ENCODE measurements at places on chromosomes 4 and X.
A peak's percentile ranks its signal among the peaks of the same experiment; 100 is the strongest.

DNA sequence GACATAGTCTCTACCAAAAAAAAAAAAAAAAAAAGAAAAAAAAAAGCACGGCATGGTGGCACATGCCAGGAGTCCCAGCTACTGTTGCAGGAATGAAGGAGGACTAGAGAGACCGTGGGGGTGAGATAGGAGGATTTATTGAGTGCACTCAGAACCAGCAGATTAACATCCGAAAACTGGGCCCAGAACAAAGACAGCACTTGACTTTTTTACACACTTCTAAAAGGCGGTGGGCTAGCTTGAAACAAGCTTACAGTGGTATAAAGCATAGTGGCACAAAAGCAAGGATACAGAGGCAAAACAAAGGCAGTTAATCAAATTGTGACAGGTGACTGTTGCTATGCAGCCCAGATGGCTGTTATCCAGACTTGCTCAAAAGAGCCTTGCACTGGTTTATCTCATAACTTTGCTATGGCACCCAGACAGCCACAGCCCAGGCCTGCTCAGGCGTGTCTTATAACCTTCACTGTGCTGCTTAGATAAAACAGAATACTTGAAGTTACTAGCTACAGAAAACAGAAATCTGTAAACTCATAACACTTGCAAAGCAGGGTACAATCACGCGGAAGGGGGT, 9.9 kb upstream of the PI4K2B start:
- no peak for DNase-seq

- DNase-seq, result no peak
These were observed 112.1 kb downstream of the CPZ start for GRCh38 chr4:8704632-8705031.

DNA sequence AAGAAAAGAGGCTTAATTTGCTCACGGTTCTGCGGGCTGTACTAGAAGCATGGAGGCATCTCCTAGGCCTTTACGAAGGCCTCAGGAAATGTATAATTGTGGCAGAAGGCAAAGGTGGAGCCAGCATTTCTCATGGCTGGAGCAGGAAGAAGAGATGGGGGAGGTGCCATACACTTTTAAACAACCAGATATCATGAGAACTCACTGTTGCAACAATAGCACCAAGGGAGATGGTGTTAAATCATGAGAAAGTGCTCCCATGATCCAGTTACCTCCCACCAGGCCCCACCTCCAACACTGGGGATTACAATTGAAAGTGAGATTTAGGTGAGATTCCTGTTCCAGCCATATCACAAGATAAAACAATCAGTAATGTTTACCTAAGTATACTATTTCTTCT, 45.5 kb downstream of the MTHFD2L start:
- DNase-seq, result no peak

- DNase-seq, result peak; percentile 51
These were observed 901 bp downstream of the JADE1 start for GRCh38 chr4:128810331-128810870.

GRCh38 chr4:104424989-104425388, 69.7 kb downstream of the CXXC4 start:
- peak; percentile 31 for DNase-seq

Measured in NCI-H2227 treated with DMSO at 0.1 percent for 48 hours (cell line).